ENCODE measurements at places on chromosomes 13 and 19.
A peak's percentile ranks its signal among the peaks of the same experiment; 100 is the strongest.

DNA sequence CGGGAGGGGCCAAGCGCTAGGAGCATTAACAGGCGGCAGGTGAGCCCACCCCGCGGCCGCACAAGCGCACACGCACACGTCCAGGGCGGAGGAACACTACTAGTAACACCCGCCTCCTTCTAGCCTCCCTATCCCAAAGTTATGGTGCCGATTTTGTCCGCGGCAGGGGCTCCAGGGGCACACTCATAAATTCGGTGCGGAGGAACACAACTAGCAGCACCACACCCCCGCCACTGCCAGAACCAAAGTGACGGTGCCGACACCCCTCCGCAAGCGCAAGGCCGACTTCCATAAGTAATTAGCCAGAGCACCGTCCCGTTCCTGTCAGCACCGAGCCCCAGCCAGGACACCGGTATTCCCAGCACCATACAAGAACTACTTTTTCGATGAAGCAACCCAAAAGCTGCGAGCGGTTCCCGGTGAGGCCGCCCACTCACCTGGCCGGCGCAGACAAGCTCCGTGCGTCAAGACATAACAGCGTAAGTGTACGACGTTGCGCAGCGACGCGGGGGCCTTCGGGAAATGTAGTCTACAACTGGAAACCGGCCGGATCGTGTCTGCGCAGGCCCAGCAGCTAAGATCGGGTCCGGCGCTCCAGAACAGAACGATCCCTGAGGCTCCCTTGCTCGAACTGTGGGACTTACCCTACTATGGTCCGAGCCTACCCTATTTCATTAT is at the start of the genes ZNF540 and ZNF571:
ZNF540 (plus strand) TSS at position 573 of the 678 bp plus-strand sequence. CDS start 3,572 bp downstream, outside the sequence.
ZNF571 (minus strand) TSS at position 489 of the 678 bp plus-strand sequence. CDS start 8,116 bp downstream, outside the sequence.
- peak; percentile 94 for DNase-seq

DNA sequence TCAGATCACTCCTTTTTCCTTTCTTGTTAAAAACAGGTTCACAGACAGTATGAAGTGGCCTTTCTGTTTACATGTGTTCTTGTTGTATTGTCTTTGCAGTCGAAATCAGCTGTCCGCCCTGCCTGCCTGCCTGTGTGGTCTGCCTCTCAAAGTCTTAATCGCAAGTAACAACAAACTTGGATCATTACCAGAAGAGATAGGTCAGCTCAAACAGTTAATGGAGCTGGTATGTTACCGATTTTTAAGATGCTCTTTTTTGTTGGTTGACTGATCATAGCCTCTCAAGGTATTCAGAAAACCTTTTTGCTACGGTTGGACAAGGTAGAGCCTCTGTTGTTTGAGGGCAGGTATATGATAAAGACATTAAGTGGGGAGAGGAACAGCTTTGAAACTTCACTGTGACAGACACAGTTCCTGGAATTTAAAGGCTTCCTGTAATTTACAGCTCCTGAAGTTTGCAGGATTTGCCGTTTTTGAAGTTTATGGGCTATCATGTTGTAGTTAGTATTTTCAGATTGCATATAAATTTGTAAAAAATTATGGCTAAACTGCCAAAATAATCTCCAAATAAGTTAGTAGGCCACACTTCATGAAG is 116.1 kb downstream of the LRCH1 start:
- no peak for DNase-seq

- no peak for DNase-seq
These were observed 328.6 kb downstream of the TBC1D4 start for GRCh38 chr13:75153386-75153785.

DNA sequence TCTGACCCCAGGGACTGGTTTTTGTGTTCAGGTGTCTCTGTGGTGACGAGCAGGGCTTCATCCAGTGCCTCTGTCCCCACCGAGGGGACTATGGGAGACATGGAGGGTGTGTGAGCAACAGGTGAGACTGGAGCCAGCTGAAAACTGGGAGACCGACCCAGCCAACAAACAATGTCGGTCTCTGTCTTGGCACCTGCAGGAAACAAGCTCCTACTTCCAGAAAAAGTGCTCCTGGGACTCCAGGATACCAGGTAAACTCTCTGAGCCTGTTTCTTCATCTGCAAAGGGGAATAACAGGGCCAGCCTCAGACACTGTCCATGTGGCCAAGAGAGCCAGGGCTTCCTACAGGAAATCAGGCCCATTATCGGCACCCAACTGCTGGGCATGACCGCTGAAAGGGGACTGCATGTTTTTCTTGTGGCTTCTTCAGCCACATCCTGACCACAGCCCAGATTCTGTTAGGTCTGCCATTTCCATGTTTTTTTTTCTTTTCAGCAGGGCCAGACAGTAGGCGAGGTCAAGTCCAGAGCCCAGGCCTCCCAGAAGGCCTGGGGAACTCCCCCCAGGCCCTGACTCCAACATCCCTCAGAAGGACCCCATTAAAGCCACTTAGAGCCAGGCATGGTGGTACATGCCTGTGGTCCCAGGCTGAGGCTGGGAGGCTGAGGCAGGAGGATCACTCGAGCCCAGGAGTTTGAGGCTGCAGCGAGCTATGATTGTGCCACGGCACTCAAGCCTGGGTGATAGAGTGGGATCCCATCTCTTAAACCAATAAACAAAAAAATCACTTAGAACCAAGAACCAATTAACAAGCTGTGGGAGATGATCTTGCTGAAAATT is 836 bp upstream of the BST2 start:
- DNase-seq, result no peak

- no peak for DNase-seq
These were observed 159.1 kb downstream of the GPC5 start for GRCh38 chr13:91557328-91558090.
